ENCODE measurements at places on chromosomes 6 and 20.
A peak's percentile ranks its signal among the peaks of the same experiment; 100 is the strongest.

DNA sequence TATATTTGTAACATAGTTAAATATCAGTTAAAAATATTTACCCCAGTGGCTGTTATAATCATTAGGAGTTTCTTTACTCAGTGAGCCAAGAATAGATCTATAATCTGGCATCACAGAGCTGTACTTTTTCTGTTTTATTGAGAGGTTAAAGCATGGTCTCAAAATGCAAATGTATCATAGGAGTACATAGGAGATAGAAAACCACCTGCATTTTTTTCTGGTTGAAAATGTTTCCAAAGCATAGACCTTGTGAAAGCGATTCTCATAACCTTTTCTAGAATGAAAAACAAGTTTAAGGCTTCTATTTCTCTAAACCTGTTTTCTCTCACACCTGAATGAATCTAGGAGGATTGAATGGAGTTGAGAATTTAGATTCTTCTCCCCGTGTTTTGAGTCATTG, 14.4 kb downstream of the KCNQ5 start:
- DNase-seq = no peak

DNA sequence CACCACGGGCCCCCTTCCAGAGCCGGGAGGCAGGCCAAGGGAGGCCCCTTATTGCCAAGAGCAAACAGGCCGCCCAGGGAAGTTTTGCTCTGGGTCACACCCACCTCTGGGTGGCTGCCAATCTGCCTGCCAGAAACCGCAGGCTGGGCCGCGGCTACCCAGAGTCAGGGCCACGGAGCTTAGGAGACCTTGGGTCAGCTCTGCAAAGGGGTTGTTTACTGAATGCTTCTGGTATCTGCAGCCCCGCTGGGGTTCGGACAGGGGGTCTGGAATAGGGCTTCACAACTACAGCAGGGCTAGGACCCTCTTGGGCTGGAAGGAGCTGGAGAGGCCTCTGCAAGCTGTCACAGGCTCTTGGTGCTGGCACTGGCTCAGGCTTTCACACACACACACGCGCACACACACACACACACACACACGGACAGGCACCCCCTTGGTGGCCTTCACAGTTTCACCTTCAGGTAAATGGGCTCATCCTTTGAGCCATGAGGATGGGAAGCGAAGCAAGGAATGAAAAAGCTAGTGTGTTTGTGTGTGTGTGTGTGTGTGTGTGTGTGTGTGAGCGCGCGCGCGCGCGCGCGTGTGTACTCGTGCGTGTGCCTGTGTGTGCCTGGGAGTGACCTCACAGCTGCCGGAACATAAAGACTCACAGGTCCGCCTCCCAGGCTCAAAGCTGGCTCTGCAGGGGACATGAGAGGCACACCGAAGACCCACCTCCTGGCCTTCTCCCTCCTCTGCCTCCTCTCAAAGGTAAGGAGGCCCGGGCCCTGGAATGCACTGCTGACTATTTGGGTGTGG, at the start of gene CCN5:
TSS of gene CCN5 (plus strand) at position 669 of the 798 bp plus-strand sequence. CDS start at position 691, 22 bp downstream.
- DNase-seq = peak; percentile 84

DNA sequence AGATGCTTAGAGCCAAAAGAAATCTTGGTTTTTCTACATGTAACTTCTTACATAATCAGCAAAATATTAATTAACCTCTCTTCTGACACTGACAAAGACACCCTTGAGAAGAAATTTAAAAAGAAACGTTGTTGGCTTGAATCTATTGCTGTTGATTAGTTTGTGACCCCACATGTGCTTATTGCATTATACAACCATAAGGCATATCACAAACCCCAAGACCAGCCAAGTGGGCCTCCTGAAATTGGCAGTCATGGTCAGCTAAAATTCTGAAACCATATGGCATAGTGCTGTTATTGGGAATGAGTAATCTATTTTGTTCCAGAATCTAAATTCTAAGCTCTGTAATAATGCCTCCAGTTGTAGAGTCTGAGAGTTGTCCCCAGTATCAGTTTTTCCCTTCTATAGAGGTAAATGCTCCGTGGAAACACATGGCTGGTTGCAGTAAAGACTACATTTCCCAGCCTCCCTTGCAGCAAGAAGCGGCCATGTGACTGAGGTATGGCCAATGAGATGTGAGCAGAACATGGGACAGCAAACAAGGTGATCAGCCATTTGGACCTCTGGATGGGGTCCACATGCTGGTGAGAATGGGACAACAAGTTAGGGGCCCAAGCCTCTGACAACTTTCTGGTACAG, 42.3 kb upstream of the PTPN1 start:
- DNase-seq = peak; percentile 41

GRCh38 chr6:53868626-53869025, 73.8 kb downstream of the LRRC1 start:
- DNase-seq = no peak
